ENCODE measurements at places on chromosomes 3 and 15. TPM values are rescaled to one million over a fixed set of nuclear protein-coding genes. Genes with fewer than 3 reads are reported as not detected.

Gene FBXO40
- total RNA-seq, result under 0.01 TPM

DNA sequence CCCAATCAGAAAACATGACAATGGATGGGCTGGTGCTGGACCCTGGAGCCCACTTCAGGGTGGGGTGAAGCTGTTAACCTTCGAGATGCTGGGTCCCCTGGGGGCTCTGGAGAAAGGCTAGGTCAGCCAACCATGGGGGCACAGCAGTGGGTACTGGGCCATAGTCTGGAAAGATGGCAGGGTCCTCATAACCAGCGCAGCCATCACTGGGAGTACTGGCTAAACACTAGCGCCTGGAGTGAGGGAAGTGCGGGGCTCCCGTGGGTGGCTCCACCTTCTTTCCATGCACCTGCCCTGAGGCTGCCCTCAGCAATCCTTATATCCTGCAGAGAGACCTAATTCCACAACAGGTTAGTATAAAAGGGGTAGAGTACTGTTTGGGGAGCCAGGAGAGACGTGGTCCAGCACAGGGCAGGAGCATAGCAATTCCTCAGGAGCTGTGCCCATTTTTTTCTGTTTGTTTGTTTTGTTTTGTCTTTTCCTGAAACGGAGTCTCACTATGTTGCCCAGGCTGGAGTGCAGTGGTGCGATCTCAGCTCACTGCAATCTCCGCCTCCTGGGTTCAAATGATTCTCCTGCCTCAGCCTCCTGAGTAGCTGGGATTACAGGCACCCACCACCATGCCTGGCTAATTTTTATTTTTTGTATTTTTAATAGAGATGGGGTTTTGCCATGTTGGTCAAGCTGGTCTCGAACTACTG is 122.6 kb upstream of the MEF2A start:
- DNase-seq, result no peak

DNA sequence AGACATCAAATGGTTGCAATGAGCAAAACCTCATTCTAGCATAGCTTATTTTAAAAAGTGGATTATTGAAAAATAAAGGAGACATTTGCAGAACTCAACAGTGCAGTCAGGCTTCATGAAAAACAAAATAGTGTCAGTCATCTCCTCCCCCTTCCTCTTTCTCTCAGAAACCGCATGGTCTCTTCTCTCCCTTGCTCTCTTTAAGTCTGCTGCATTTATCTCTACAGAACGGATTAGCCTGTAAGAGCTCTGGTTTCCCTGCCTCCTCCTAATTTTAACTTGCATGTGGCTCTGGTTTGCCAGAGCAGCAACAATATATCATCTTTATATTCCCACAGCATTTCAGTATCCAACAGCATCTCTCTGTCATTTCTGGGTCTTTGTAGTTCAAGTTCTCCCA is 609.0 kb downstream of the MECOM start:
- no peak for DNase-seq

DNA sequence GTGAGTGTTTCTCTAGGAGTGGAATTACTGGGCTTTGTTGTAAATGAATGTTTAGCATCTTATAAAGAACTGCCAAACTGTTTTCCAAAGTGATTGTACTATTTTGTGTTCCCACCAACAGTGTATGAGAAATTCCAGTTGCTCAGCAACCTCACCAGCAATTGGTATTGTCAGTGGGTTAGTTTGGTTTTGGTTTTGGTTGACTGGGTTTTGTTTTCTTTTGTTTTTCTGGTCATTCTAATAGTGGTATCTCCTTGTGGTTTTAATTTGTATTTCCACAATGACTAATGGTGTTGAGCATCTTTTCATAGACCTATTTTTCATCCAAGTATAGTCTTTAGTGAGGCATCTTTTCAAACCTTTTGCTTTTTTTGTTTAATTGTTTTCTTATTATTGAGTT is 27.1 kb downstream of the FILIP1L start:
- DNase-seq, result peak; percentile 79

Data from kidney epithelial cell (primary cell).